Fibroblast of skin of left biceps (primary cell): ENCODE measurements at places on chromosomes 2 and 18.

- no peak for DNase-seq
Observed at GRCh38 chr2:208192611-208193236, 2.9 kb upstream of the C2orf80 start.

- no peak for DNase-seq
Observed at GRCh38 chr2:74815941-74816340, 18.0 kb upstream of the HK2 start.

DNA sequence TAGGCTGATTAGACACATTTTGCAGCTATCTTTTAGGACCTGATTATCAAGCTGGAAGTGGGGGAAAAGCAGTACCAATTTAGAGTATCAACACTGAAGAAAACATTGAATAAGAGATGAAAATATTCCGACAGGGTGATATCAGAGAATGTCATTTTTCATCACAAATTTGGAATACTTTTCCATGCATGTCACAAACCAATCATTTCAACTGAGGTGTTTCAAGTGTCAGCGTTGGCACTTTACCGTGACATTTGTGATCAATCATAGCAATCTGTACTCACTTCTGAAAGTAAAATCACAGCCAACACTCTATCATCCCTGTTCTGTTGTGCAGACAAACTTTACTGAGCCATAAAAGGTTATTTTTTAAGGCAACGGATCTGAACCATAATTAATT lies 75.4 kb downstream of the PDE1A start:
- no peak for DNase-seq

DNA sequence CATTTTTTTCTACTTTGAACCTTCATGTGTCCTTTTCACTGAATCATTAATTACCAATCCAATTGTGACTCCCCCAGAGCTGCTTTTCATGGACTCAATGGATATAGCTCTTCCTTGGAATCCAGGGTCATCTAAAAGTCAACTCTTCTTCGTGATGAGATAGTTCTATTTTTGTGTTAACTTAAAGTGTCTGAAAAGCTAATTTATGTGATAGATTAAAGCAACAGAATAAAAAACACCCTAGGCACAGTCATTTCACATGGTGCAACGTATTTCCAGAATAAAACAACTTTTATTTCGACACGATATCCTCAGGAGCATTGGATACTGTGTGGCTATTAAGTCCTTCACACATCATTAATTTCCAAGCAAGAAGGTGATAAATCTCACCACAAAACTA lies 250.6 kb upstream of the SPHKAP start:
- DNase-seq, result no peak

- peak; percentile 88 for DNase-seq
Observed at GRCh38 chr2:15169326-15170069, 391.6 kb downstream of the NBAS start.

DNA sequence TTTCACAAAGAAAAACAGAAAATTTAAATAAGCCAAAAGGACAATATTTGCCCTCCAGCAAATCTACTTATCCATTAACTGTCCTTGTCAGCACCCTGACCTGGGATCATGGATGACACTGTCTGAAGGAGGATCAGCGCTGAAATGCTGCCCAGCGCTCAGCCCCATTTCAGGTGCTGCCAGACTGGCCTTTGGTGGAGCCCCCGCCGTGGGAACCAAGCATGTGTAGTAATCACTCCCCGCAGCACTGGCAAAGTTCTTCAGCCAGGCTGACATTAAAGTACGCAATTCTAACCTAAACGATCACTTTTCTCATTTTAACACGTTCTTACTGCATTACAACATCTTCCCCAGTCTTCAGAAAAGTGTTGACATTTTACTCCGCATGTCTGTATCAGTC lies 108.6 kb upstream of the GPC1 start:
- DNase-seq, result no peak

DNA sequence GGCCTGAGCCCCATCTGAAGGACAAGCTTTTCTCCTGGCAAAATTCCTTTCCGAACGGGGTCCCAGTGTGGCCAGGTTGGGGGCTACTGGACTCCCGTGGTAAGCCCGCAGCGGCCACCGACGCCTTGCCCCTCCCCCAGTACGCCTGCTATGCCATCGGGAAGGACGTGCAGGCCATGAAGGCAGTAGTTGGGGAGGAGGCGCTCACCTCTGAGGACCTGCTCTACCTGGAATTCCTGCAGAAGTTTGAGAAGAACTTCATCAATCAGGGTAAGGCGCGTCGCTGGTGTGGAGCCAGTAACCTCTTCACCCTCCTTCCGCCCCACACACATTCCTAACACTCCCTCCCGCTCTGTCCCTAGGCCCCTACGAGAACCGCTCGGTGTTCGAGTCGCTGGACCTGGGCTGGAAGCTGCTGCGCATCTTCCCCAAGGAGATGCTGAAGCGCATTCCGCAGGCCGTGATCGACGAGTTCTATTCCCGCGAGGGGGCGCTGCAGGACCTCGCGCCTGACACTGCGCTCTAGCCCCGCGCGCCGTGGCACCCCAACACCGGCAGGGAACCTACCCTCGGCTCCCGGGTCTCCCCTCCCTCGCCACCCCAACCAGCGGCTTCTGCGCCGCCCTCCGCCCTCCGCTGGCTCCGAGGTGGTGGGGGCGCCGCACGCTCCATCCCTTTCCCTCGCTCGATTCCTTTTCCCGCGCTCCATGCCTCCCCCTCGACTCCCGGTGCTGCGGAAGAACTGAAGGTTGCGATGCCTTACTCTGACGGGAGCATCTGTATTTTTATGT lies 13.6 kb upstream of the ANKRD53 start:
- DNase-seq, result no peak

GRCh38 chr2:240435948-240436682 lies 652 bp downstream of the GPC1 start:
- no peak for DNase-seq

DNA sequence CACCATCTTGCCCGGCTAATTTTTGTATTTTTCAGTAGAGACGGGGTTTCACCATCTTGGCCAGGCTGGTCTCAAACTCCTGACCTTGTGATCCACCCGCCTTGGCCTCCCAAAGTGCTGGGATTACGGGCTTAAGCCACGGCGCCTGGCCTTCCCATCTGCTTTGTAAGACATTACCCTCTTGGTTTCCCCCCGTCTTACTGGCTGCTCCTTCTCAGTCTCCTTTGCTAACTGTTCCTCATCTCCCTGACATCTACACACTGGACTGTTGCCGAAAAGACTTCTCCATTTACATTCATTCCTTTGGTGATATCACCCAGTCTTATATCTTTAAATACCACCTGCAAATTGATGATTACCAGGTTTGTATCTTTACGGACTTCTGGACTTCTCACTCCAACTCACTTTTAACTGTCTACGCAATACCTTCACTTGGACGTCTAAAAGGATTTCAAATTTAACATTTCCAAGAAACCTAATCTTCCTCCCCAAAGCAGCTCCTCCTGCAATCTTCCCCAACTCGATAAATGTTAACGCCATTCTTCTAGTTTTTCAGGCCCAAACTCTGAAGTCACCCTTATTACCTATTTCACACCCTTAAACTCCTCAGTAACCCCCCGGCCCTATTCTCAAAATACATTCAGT lies 37.9 kb downstream of the YES1 start:
- no peak for DNase-seq

GRCh38 chr2:48414980-48415835 lies 114.7 kb upstream of the STON1 start:
- DNase-seq, result no peak

DNA sequence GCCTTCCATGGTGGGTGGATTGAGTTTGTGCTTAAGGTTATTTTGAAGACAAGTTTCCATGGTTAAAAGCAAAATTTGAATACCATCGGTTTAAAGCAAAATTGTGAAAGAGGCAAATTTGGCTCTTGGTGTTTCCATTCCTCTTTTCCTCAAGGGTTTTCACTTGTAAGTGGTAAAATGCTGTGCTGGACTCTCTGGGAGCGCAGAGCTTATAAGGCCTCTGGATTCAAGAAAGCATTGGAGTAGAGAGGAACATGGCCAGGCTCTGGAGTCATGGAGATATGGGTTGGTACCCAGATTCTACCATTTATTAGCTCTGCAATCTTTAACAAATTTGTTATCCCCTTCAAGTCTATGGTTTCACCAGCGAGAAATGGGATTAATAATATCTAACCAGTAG lies 17.5 kb downstream of the KCNE4 start:
- no peak for DNase-seq

GRCh38 chr2:153871231-153872221 lies at the start of gene GALNT13:
Gene GALNT13 (plus strand): TSS chr2:153871922.
- DNase-seq, result no peak

GRCh38 chr2:129192841-129193253 lies 786.6 kb upstream of the RAB6C start:
- DNase-seq, result no peak

GRCh38 chr2:45891719-45892424 lies 240.4 kb downstream of the PRKCE start:
- DNase-seq, result no peak

DNA sequence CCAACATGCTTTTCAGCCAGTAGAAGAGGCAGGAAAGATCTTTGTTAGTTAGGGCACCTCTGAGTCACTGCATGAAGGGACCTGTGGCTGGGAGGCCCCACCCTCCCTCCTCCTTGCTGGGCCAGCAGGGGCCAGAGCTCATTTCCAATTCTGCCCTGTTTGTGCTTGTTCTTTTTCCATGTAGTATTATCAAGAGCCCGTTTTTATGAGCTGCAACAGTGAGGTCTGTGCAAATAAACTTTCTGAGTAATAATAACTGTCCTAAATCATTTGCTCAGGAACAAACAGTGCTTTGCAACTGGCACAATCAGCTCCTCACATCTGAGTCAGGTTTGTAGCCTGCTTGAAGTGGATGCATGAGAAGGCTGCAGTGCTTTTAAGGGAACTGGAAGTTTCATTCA lies 128.0 kb downstream of the ARL4C start:
- no peak for DNase-seq

DNA sequence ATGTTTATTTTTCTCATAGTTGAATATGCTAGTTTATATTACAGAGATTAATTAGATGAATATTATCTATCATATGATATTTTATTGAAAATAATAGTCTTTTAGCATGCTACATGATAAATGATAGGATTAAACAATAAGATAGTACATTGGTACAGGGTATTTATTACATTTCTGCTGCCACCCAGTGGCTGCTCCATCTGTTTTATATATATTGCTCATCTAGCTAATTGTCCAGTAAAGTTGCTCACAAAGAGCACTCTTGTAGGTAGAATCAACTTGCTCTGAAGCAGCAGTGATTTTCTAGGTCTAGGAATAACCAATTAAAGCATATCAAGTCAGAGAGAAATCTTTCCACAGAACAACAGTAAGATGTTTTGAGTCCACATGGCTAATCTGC lies 183.3 kb downstream of the ASXL3 start:
- DNase-seq, result no peak

DNA sequence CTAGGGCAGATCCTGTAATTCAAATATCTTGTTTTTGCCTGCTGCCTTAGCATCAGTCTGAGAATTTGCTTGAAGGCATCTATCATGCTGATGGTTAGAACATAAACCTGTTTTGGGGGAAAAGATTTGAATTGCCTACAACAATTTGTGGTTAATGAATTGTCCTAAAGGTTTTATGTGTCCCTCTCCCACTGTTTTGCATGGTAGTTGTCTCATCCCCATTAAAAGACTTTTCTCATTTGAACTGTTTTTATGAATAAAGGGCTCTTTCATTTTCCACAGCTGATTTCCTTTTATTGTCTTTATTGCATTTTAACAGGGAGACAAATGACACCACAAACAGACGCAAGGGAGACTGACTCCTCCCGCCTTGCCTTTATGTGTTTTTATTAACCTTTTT lies 275.6 kb downstream of the PIK3C3 start:
- no peak for DNase-seq

GRCh38 chr2:151713291-151713903 lies 20.9 kb downstream of the NEB start:
- no peak for DNase-seq

- DNase-seq, result no peak
Observed at GRCh38 chr2:197266477-197266876, 44.1 kb downstream of the ANKRD44 start.

DNA sequence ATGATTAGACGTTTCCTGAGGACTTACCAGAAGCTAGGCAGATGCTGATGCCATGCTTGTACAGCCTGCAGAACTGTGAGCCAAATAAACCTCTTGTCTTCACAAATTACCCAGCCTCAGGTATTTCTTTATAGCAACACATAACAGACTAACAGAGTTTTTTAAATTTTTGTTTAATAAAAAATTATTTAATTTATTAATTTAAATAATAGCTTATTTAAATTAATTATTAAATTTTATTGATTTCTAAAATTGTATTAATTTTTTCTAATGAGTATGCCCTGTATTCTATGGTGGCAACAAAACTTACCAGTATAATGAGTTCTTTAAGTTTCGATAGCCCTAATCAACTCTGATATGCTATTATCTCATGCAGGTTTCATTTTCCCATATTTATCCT lies 259.8 kb downstream of the IKZF2 start:
- no peak for DNase-seq

DNA sequence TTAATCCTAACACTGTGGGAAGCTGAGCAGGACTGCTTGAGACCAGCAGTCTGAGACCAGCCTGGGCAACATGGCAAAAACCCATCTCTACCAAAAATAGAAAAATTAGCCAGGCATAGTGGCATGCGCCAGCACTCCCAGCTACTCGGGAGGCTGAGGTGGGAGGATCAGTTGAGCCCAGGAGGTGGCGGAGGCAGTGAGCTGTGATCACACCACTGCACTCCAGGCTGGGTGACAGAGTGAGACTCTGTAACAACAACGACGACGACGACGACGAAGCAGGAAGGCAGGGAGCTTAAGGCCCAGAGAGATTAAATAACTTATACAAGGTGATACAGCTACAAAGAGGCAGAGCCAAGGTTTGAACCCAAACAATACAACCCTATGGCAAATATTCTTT lies 37.3 kb downstream of the CFAP36 start:
- DNase-seq, result no peak

GRCh38 chr2:177753682-177754491 lies 318.7 kb downstream of the PDE11A start:
- DNase-seq, result peak; percentile 67

GRCh38 chr2:24375349-24376087 lies 15.2 kb upstream of the ITSN2 start:
- DNase-seq, result no peak

DNA sequence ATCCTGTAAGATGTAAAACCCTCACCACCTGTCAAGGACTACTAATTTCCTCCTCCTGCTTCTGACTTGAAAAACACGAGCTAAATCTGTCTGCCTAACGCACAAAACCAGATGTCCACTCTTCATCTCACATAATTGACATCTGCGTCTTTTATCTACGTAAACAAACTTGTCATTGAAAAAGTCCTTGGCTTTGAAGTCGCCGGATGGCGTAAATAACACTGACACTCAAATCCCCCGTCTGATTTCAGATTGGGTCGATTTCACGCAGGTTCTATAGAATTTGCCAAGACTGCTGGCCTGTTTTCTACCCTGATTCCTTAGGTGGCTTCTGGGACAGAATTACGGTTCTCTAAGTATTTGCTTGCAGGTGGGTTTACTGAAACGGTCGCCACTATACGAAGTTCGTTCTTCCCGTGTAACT lies 539 bp upstream of the MOB4 start:
- DNase-seq, result no peak

- DNase-seq, result no peak
Observed at GRCh38 chr2:230216489-230216888, 3.3 kb downstream of the SP110 start.

- no peak for DNase-seq
Observed at GRCh38 chr2:46942143-46942526, 26.5 kb upstream of the MCFD2 start.

GRCh38 chr18:48674758-48675351 lies 136.0 kb downstream of the CTIF start:
- no peak for DNase-seq
